ENCODE measurements at places on chromosomes 3 and 15.

GRCh38 chr15:36960179-36960946 lies 140.0 kb downstream of the MEIS2 start:
- DNase-seq, result no peak

DNA sequence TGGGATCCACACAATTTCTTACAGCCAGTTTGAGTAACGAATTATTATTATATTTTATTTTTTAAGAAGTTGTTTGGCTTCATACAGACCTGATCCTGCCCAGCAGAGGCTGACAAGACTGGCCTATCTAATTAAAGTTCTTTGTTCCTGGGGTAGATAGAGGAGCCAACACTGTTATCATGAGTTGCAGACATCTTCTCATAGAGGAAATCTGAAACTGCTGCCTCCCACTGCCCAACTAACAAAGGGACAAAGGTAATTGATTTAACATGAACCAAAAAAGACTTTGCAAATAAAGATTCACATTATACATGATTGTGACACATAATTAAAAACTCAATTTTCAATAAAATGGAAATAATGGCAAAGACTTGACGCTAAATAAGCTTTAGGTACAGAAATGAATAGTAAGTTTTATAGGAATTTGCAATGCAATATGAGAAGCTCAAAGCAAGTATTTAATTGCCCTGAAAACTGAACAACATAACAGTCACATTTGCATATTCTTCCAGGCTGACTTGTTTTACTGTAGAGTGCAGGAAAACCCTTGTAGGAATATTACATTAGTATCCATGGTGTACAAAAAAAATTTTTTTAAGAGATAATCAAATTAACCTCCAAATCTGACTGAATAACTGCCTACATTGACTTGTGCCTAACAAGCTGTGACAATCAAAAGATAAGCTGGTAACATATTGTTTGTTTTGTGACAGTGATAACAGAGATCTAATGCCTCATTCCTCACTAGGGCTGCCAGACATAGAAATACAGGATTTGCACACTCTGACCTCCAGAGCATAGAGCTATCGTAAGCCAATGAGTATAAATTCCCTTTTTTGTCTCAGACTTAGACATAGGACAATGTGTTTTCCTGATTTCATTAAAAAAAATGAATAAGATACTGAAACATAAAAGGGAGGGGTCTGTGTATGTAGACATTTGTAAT lies 273.2 kb downstream of the MFSD1 start:
- DNase-seq, result no peak

- DNase-seq, result no peak
Measured at GRCh38 chr3:15952543-15953175, 154.9 kb upstream of the ANKRD28 start.

GRCh38 chr3:152961323-152961722 lies 126.4 kb downstream of the P2RY1 start:
- peak; percentile 54 for DNase-seq

- no peak for DNase-seq
Measured at GRCh38 chr3:106004137-106004681, 135.4 kb upstream of the CBLB start.

All from DMS53 (cell line).